HuH-7 (cell line): ENCODE measurements at places on chromosomes 12 and 14.

DNA sequence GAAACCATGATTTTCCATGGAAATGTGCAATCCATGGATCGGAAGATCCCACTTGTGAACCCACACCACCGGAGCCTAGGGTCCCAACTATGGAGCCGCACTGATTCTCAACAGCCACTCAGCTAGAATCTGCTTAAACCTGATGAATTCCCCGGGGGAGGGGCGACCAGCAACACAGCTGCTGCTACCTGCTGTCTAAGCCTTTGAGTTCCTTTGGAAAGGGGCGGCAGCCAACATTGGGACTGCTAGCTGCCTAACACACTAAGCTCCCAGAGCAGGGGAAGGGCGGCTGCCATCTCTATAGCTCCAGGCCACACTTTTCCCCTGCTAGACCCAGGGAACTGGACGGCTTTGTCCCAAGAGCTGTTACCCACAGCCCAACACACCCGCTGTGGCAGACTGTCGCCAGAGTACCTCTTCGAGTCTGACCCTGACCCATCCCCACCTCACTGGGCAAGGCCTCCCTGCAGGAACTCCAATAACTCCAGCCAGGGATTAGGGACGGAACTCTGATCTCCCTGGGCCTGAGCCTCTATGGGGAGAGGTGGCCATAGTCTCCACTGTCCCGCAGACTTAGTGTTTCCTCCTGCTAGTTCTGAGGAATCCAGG is 205.8 kb upstream of the SLC16A7 start:
- no peak for DNase-seq

DNA sequence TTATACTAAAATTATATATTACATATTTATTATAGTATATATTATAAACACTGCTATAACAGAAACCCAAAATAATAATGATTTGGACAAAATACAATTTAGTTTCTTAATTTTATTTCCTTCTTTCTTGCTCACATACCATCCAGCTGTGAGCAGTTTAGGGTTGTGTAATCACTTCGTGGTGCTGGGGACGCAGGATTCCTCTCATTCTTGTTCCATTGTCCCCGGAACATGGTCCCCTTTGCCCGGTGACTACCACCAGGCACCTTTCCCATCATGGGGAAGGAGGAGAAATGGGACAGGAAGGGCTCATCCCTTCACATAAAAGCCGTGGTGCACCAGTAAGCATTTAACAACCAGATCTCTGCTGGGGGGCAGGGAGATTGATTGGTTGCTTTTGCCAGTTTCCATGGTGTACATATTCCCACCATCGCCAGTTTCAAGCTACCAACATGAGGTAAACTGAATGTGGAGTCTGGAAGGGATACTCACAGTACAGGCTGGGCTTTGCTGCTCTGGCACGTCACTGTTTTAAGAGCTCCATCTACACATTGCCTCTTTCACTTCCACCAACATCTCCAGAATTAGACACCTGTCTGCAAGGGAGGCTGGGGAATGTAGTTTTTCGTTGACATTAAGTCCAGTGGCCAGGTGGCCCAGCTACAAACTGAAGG is 191.5 kb downstream of the TMEM132C start:
- DNase-seq = no peak

DNA sequence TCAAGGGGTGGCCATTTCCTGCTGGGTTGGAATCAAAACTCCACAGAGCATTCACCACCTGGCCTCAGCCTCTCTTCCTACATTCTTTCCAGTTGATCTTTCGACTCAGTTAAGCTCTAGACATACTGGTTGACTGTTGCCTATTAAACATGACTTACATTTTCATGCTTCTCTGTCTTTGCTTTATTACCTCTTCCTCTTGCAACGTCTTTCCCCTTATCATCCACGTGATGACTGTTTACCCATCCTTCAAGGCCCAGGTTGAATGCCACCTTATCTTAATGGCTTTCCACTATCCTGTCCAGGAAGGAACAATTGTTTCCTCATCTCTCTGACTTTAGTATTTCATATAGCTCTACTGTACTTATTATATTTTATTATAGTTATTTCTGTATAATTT is 24.4 kb upstream of the CCDC175 start:
- no peak for DNase-seq

GRCh38 chr14:70045310-70045709 is 143.4 kb downstream of the SLC8A3 start:
- DNase-seq = no peak

DNA sequence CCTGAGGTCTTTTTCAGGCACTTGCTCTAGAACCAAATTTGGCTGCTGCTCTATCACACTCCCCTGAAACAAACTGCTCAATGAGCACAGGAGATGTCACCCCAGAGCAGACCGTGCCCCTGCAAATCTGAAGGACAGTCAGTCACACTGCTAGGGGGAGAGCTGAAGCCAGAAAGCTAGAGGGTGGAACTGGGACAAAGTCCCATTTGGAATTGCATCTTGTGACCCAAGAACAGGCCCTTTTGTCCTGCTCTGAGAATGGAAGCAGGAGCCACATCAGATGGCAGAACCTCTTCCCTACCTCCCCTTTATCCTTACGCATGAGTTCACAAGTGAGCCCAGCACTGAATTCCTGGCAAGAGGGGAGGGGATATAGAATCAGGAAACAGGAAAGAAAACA is 64.7 kb downstream of the MAP3K9 start:
- DNase-seq = no peak

GRCh38 chr14:56810147-56810719 is at the start of gene OTX2:
OTX2 (minus strand) TSS chr14:56810479; CDS start chr14:56805456, 5,023 bp downstream.
- no peak for DNase-seq

DNA sequence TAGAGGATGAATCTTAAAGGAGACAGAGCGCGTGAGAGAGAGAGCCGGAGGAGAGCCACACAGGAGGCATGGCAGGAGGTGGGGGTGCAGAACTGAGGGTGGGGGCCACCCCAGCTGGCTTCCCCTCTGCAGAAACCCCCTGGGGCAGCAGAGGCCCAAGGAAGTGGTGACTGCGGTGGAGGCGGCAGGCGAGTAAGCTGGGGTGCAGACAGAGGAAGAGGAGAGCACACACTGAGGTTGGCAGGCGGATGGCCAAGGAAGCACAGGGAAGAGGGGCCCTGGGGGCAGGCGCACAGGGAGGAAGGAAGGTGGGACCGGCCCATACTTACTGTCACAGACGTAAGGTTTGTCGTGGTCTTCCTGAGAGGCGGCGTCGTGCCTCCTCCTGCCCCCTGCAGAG is 179.8 kb downstream of the DPF3 start:
- no peak for DNase-seq

DNA sequence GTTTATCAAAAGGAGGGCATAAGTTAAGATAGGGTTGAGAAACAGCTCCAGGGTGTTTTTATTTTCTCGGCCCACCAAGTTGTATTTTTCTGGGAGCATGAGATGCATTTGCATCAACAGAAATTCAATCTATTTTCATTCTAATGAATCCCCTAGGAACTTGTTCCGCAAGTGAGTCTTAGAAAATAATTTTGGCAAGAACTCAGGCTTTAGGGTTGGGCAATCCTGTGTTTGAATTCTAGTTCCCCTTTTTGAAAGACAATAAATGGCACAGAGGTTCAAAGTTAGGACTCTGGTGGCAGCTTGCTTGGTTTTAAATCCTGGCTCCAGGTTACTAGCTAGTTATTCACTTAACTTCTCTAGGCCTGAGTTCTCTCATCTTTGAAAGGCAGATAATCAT is 23.7 kb downstream of the SLC5A8 start:
- no peak for DNase-seq

- no peak for DNase-seq
Observed at GRCh38 chr14:100140452-100141078, 18.9 kb downstream of the DEGS2 start.

GRCh38 chr12:44717612-44718011 is 158.5 kb downstream of the NELL2 start:
- DNase-seq = no peak

DNA sequence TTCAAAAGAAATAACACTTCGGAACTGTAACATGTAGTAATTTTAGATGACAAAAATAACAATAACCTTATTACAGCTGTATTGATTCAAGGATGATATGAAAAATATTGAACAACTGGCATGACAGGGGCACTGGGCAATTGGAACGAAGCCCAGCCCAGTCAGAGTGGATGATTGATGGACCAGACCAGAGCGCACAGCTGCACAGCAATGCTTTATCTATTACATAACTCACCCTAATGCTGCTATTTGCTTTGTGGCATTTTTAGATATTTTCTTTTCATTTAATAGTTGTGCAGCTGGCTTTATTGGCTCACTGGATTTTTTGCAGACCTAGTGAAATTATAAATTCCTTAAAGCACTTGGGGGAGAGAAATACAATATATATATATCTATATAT is 26.9 kb upstream of the FERMT2 start:
- no peak for DNase-seq

- no peak for DNase-seq
Observed at GRCh38 chr14:106883218-106883692, 1356.9 kb downstream of the TMEM121 start.

DNA sequence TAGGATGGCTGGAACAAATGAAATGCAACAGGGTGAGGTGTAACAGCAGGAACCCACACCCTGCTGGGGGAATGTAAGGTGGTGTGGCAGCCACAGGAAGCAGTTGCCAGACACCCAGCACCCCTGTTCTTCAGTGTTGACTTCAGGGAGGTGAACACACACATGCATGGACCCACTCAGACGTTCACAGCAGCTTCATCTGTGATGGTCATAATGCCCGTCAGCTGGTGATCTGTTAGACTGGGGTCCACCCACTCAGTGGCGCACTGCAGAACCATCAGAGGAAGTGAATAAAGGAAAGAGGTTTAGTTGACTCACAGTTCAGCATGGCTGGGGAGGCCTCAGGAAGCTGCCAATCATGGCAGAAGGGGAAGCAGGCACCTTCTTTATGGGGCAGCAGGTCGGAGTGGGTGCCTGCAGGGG is 22.7 kb upstream of the TEX22 start:
- DNase-seq = no peak

- no peak for DNase-seq
Observed at GRCh38 chr14:59583755-59584154, 7.1 kb upstream of the CCDC175 start.

DNA sequence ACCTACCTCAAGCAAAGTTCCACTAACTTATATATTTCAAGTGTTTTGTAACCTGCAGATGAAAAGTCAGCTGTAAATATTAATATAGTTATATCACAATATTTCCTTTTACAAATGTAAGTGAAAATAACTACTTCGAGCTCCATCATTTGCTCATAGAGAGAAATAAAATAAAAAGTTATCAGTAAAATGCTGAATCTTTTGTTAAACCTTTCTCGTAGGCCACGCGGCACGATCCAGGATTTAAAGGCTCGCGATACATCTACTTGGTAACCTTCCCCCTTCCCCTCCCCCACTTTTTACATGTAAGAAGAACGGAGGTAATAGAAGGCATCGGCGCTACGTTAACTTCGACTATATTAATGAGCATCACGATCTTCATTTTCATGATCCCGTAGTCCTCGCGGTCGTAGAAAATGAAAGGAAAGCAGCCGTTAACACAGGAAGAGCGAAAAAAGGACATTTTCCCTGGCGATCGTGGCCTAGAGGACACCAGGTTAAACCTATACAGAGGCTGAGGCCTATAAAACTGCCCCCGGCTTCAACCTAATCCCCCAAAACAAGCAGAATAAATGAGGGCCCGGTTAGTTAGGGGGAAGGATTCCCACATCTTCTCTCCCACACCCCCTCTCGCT is 508 bp downstream of the HNRNPC start:
- no peak for DNase-seq

DNA sequence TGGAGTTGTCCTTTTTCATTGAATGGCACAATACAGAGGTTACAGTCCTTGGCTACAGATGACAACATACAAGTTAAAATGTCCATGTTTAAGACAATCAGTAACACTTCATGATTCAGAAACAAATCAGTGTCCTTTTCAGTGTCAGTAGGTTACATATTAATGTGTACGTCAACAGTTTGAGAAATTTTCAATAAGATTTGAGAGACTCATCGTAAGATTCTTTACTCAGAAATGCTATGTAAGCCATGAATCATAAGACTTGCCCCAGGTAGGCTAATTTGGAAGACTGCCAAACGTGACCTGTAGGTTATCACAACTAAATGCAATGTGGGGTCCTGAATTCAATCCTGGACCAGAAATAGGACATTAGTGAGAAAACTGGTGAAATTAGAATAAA is 3.5 kb downstream of the RDH12 start:
- DNase-seq = no peak

- DNase-seq = no peak
Observed at GRCh38 chr14:20262642-20263128, 23.6 kb downstream of the OR11H4 start.

- no peak for DNase-seq
Observed at GRCh38 chr14:64838656-64839055, 41.1 kb downstream of the SPTB start.

DNA sequence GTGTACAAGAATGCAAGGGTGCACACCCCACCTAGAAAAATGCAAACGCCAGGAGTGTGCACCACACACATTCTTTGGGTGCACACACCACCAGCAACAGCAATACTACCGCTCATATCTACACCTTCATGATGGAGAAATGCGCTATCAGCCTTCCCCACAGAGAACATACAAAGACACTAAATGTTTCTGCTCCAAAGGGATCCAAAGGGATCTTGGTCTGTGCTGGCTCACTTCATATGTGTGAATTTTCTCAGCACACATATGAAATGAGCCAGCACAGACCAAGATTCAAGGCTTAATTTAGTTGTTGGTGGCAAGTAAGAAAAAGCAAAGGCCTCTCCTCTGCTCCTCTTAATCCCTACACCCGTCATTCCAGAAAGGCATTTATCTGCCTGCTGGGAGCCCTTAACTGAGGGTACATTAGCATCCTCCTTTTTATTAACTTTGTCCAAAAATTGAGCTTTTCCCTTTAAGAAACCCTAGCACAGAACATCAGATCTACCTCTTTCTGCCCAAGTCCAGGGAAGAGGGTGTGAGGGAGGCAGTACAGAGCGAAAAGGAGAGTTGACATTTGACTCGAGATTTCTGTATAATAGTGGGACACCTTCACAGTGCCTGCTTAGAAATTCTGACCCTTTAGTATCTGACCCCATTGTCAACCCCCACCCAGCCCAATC is 8.3 kb downstream of the BMP4 start:
- DNase-seq = no peak

GRCh38 chr12:124385219-124385969 is 90.5 kb downstream of the RFLNA start:
- no peak for DNase-seq

DNA sequence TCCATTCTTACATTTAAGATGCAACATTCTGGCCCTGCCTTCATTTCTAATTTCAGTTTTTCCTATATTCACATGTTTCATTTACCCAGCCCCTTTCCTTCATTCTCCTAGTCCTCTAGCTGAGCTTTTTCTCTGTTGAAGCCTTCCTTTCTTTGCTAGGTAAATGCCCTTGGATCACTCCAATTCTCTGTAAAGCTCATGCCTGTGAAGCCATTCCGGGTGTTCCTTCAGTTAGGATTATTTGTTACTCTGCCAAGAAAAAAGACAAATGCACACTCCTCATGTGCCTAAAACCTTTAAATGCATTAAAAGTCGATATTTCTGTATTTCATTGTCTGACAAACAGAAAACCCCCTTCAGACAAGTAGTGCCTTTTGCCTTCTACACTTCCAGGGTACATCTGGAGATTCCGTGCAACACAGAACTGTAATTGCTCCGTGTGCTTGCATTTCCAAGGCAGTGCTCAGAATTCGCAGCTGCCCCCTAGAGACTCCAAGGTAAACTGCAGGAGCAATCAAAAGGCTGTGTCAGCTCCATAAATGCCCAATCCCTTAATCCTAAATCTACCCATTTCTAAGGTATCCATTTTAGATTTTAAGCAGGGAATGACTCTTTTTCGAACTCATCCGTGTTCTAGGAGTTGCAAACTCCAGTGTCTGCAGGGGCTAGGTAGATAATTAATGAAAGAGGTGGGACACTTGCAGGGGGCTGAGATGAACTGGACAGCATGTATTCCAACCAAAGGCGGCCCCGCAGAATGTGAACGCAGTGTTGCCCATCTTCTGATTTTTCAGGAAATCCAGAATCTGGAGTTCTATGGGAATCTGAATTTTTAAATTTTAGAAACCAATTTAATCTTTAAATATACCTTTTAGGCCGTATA is 320.2 kb downstream of the GRIN2B start:
- DNase-seq = peak; percentile 23
